ENCODE measurements at places on chromosomes 12 and 14.

DNA sequence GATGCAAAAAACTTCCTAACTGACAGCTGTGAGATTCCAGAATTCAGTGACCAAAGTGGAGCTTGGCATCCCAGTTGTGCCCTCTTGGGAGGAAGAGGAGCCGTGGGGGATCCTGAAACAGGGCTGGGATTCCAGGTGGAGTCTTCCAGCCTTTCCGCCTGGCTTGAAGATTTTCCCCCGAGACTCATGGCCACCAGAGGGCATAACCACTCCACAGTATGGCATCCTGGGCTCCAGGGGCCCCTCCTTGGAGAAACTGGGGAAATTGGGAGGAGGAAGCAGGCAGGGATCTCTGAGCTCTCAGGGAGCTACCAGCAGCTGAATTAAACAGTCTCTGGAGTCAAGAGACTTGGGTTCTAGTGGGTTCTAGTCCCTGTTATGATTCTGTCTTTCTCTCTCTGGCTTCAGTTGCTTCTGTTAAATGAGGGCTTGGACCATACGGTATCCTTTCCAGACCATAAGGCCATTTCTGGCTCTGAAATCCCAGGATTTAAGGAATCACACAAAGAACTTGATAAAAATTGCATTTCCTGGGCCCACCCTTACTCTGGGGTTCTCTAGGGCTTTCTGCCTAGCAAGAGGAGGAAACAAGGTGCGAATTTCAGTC lies 2.6 kb upstream of the TAMALIN start:
- peak; percentile 69 for DNase-seq

DNA sequence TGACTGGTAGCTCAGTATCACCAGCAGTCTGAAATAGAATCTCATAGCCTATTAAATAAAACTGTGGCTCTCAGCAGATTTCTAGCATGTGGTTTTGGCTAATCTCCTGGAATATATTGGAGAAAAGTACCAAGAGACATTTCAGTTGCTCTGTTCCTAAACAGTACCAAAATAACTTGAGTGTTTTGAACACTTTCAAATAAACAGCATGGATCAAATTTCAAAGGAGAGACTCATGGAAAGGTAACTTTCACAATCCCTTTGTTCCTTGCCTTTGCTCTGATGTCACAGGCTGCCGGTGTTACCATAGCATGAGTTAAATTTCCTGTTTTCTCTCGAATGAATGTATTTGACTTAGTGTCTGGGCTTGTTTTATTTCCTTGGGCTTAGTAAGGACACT lies 3.4 kb downstream of the ARG2 start:
- peak; percentile 81 for DNase-seq

DNA sequence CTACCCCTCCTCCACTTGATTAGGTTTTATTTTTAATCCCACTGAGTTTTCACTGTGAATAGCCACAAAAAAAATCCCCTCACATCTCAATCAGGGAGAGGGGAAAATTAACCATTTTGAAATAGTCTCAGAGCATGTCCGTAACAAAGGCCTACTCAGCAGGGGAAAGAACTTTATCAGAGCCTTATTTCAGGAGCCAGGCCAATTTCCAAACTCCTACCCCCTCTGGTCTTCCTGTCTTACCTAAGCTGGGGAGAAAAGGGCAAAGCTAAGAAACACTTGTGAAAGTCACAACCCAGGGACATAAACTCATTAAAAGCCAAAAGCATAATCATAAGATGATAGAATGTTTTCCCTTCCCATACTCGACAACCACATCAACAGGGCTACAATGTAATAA lies 260.3 kb upstream of the DIO3 start:
- DNase-seq, result no peak

GRCh38 chr14:103132381-103133209 lies 9.3 kb downstream of the TNFAIP2 start:
- no peak for DNase-seq

GRCh38 chr12:132245521-132246101 lies 83.8 kb downstream of the GALNT9 start:
- no peak for DNase-seq

DNA sequence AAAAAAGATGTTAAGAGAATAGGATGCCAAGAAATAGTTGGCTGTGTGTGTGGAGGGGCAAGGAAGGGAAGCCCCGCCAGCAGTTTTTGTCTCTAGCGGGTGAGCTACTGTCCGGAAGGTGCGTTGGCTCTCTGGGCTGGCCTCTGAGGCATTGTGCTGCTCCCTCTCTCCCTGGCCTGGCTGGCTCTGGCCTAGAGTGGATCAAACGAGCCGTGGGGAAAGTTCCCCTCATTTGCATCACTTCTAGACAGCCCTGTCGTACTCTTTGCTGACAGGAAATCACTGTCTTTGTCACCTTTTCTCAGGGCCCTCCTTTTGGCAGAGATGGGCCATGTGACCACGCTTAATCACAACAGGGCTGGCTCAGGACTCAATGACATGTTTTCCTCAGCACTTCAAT lies 236.1 kb upstream of the NPAS3 start:
- peak; percentile 73 for DNase-seq

DNA sequence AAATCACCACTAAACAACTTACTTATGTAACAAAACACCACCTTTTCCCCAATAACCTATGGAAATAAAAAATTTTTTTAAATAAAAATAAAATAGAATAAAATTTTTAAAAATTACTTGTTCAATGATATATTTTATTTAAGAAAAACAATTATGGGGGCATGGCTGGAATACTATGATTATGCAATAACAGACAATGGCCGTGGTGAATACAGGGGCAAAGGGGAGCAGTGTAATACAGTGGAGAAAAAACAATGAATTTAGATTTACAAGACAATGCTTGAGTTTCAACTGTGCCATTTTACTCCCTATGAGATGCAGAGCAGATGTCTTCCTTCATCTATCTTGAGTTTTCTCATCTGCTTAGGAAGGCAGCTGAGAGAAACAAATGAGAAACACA lies 72.9 kb downstream of the BLTP3B start:
- peak; percentile 4 for DNase-seq

DNA sequence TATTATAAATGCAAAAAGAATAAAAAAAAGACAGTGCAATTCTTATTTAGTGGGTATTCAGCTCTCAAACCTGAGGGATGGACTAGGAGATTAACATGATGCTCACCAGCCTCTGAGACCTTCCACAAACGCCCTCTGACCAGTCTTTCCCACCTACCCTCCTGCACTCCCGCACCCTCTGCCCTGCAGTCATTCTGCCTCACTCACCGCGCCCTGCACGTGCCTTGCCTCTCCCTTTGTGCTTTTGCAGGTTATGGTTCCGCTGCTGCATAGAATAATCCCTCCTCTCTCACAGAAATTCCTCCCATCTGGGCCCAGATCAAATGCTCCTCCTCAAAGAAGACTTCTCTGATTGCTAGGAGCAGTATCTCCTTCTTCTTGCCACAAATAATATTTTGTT lies 28.5 kb upstream of the TMCC3 start:
- no peak for DNase-seq

DNA sequence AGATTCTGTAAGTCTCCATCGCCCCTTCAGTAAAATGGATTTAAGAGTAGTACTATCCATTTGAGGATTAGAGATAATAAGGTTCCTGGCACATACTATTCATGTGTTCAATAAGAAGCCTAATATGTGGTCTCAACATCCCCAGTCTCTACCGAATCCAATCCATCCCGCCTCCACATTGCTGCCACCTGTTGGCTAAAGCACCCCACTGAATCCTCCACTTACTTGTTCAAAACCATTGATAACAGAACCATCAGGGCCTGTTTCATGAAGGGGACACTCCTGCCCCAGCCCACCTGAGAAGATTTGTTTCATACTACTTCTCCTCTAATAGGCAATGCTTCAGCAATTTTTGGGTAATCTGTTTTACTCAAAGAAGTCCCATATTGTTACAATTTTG lies 147.5 kb downstream of the SLC2A13 start:
- DNase-seq, result no peak
